Hepatocyte (in vitro differentiated cells): ENCODE measurements at places on chromosomes 7 and 10.

GRCh38 chr7:78683566-78683965, 769.9 kb downstream of the MAGI2 start:
- DNase-seq, result no peak

GRCh38 chr7:2399848-2400587, 3.4 kb upstream of the CHST12 start:
- DNase-seq, result peak; percentile 79

- no peak for DNase-seq
Observed at GRCh38 chr10:53579773-53580172, 807.2 kb upstream of the MBL2 start.

GRCh38 chr7:150567169-150567568, at the start of gene GIMAP4:
TSS of gene GIMAP4 (plus strand) at chr7:150567390. CDS start at chr7:150569902, 2,512 bp downstream.
- no peak for DNase-seq

DNA sequence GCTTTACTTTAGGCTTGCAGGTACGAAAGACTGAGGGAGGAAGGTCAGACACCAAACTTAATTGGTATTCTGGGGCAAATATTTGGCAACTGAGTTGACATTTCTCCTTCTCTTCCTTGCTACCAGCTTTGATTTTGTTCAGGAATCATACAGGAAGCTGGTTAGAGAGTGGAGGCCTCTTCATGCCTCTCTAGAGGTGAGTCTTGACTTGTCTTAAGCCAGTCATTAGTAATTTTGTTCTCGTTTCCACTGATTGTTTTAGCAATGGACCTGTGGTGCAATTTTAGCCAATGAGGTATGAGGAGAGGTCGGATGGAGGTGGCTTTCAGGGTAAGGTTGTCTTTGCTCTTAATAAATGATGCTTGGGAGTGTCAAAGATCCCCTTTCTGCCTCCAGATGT, 2.4 kb upstream of the RP9 start:
- DNase-seq, result no peak

DNA sequence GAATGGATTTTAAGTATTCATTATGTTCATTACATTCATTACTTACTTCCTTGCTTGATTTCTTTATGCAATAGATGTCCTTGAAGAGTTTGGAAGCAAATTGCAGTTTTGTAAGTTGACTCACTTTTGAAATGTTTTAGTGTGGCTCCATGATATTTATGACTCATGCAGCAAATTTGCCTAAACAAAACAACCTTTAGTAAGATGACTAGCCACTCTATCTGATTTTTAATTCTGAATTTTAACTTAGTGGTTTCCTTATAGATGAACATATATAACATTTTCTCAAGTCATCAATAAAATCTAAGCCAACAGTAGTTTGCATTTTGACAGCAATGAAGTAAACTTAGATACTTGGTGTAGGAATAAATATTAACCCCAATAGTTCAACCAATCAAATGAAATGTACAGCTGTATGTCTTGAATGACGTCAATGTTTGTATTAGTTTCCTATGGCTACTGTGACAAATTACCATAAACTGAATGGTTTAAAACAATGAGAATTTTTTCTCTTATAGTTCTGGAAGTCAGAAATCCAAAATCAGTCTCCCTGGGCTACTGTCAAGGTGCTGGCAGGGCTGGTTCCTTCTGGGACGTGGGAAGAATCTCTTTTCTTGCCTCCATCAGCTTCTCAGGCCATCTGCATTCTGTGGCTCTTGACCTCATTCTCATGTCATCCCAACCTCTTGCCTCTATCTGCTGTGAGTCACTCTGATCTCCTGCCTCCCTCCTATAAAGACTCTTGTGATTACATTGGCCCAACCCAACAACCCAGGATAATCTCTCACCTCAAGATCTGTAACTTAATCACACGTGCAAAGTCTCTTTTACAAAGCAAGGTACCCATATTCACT, 73.4 kb downstream of the AHR start:
- DNase-seq, result peak; percentile 32

DNA sequence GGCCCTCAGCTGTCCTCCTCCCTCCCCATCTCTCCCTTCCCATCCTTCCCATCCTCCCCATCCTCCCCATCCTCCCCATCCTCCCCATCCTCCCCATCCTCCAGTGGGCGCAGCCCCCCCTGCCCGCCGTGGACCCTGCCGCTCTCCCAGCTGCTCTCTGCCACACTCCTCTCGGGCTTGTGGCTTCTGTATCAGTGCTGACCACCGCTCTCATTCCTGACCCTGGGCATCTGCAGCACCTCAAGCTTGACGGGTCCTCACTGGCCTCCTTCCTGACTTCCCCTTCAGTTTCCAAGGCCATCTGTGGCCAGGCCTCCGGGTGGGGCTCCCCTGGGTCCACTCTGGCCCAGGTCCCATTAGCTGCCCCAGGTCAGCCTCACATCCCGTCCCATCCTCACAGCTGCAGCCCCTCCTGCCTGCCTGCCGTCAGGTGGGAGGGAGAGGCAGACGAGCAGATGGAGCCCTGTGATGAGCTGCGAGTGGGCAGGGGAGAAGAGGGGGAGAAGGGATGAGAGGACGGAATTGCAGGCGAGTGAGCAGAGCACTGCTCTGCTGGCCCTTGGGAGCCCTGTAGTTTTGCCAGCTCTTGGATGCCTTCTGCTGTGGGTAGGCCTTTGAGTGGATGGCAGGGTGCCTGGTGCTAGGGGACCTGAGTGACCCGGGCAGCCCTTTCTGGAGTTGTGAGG, 35.7 kb downstream of the LHPP start:
- DNase-seq, result no peak

- DNase-seq, result no peak
Observed at GRCh38 chr10:3757250-3757637, 27.8 kb downstream of the KLF6 start.

- no peak for DNase-seq
Observed at GRCh38 chr7:1675036-1675671, 5.1 kb downstream of the ELFN1 start.

DNA sequence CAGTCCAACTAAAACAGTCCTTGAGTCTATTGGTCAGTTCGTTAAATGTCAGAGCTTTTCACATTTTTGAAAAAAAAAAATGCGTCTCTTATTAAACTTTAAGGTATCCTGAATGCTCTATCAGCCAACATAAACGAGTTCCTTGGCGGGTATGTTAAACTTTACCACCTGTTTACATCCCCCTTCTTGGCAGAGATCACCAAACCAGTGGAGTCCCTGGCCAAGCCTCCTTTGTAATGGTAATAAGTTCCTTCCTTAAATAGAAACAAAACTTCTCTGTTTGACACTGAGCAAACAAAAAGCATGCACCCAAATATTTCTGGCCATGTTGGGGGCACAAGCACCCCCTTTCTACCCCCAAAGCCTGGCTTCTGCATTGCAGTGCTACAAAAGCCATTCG, 3.2 kb downstream of the TRIL start:
- no peak for DNase-seq

DNA sequence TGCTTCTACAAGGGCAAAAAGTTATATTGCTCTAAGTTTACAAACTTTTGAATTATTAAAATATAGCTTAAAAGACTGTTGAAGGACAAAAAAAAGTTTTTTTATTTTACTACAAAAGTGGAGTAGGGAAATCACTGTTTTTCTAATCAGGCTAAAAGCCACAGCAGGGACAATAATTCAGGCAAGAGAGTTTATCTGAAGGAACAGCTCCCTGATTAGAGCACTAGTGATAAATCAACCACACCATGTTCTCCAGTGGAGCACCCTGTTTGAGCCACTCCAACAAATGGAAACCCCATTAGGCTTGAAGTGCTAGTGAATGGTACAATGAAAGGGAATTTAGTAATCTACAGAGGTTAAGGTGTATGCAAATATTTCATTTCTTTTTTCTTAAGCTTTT, 357.1 kb downstream of the SEMA3D start:
- DNase-seq, result no peak

DNA sequence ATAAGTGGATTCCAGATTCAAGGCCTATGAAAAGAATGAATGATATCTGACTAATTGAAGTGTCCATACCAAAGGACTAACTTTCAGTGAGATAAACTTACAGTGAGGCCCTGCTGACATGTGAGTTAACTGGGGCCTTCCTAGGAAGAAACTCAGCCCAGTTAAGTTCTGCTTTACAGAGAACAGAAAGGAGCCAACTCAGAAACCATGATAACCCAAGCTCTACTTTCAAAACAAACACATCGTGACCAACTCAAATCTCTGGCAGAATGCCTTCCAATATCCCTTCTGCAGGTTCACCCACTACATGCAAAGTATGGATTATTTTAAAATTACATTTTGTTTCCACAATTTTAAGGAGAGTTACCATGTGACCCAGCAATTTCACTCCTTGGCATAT, 75.8 kb upstream of the MRLN start:
- DNase-seq, result no peak

- no peak for DNase-seq
Observed at GRCh38 chr7:130948822-130949221, 214.8 kb upstream of the KLF14 start.

DNA sequence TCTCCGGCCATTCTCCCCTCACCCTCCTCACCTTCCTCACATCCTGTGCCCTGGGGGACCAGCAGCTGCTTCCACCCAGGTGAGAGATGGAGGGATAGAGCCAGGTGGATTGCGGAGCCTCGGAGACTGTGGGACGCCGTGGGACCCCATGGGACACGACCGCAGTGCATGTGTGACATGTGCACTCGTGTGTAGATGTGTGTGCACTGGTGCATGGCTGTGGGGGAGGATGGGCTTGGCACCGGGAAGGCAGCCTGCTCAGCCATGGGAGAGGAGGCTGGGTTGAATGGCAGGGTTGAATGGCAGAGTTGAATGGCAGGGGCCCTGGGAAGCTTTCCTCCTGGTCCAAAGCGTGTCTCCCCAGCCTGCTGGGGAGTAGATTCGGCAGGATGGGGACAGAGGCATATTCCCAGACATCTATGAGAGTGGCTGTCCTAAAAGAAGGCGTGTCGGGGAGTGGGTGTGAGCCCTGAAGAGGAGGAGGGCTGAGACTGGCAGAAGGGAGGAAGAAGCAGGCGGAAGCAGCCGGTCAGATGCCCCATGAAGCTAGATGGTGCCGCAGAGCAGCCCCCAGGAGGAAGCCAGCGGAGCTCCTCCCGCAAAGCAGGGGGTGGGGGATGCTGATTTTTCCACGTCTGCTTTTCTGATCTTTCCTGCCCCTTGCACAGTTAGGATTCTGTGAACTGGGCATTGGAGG, 815 bp downstream of the GIMAP8 start:
- no peak for DNase-seq

DNA sequence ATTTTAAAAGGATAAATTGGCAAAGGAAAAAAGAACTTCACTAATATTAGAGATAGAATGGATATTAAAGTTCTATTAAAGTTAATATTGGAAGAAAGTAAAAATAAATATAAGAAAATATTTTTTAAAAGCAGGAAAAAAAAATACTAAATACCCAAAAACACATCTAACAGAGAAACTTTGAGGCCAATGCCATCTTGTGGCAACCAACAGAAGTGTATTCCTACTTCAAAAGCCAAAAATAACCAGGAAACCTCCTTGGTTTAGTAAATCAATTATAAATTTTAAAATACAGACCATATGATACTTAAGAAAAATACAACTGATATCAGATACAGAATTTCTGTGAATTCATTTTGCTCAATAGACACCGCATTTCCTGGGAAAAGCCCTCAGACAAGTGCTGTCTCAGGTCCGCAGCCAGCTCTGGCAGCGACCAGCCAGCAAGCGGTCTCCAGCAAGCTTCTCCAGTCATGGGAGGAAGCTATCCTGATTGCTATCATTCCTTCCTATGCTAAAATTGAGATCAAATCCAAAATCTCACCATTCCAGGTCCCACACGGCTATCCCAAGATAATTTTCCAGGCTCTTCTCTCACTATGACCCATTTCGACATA, 65.3 kb downstream of the LMBR1 start:
- peak; percentile 34 for DNase-seq

GRCh38 chr10:84423719-84424118, 95.3 kb downstream of the CCSER2 start:
- no peak for DNase-seq

GRCh38 chr7:21113609-21114415, 314.1 kb upstream of the SP4 start:
- DNase-seq, result no peak

GRCh38 chr10:78211561-78212051, 177.9 kb downstream of the RPS24 start:
- DNase-seq, result peak; percentile 69

- DNase-seq, result no peak
Observed at GRCh38 chr10:29317027-29317420, 28.2 kb downstream of the LYZL1 start.

GRCh38 chr7:21566094-21566493, 23.3 kb downstream of the DNAH11 start:
- DNase-seq, result no peak

- DNase-seq, result no peak
Observed at GRCh38 chr10:123346581-123346980, 192.4 kb downstream of the BUB3 start.

- DNase-seq, result peak; percentile 24
Observed at GRCh38 chr7:86904949-86905834, 154.3 kb downstream of the ELAPOR2 start.

DNA sequence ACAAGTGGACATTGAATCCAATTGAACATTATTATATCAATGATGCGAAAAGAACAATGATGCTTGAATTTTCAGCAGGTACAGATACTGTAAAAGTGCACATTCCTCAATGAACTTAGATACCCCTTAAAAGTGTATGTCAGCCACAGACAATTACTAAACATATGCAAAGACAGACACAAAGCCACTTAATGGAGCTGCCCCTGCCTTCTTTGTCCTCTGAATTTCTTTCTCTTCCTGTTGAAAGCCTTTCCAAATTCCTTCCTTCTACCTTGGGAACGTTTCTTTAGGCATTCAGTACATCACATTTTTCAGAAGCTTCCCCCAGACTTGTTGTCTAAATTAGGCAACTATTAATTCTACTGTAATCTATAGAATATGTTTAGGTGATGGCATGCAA, 706.8 kb upstream of the MBL2 start:
- no peak for DNase-seq

- no peak for DNase-seq
Observed at GRCh38 chr7:33654676-33655075, 250.7 kb upstream of the BMPER start.

DNA sequence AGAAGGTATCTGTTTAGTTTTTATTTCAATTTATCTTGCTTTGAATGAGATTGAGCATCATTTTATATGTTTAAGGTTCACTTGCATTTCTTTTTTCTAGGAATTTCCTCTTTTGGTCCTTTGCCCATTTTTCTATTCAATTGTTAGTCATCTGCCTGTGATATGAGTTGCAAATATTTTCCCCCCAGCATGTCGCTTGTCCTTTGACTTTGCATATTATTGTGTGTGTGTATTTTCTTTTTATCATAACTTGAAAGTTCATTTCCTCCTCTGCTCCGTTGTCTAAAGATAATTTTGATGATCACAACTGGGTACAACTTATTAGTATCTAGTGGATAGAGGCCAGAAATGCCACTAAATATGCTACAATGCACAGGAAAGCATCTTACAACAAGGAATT, 132.7 kb upstream of the MDFIC start:
- no peak for DNase-seq

GRCh38 chr10:60513281-60513680, 123.6 kb upstream of the ANK3 start:
- DNase-seq, result no peak
